ENCODE measurements at places on chromosomes 2 and 18. TPM values are rescaled to one million over a fixed set of nuclear protein-coding genes. Genes with fewer than 3 reads are reported as not detected.

Gene REG3A
- 0.30 TPM for total RNA-seq

Gene TMEM163
- total RNA-seq: 45.8 TPM

Gene SERTAD2
- total RNA-seq: 21.2 TPM

Gene COX5B
- total RNA-seq: 429 TPM

Gene HOXD8
- not detected for total RNA-seq

Gene GPR45
- total RNA-seq: not detected

Gene NT5DC4
- total RNA-seq: not detected

Gene SKOR2
- not detected for total RNA-seq

Gene ACMSD
- not detected for total RNA-seq
